IMR-90 (cell line): ENCODE measurements at places on chromosomes 6 and 20. TPM values are rescaled to one million over a fixed set of nuclear protein-coding genes. Genes with fewer than 3 reads are reported as not detected.
A peak's percentile ranks its signal among the peaks of the same experiment; 100 is the strongest.

DNA sequence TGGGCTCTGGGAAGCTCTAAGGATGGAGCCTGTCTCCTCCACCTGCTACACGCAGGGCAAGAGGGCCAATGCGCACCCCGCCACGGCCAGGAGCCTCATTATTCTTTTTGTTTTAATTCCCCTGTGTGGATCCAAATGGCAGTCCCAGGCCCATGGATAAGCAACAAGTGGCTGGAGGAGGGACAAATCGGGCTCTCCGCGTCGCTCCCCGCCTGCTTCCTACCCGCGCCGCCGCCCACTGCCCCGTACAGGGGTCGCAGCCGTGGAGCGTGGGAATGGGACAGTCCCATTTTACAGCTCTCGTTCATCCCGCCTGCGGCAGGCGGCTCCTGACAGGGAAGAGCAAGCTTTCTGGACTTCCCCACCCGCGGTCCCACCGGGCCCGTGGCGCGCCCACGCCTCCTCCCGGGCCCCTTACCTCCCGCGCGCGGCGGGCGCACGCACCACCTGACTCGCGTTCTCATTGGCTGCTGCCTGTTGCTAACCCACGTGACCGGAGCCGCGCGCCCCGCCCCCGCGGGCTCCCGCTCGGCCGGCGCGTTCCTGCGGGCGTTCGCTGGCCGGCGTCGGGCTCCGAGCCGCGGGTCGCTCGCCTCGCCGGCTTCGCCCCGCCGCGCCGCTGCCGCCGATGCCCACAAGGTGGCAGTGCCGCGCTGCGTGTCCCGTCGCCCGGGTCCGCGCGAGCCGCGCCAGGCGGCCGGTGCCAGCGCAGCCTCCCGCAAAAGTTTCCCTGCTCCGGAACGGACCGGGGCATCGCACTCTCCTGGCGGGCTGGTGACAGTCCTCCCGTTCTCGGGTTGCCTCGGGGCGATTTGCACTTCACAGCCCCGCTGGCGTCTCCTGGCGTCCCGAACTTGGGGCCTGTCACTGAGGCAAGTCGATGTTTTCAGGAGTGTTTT, 93.3 kb downstream of the CD83 start:
- DNase-seq, result peak; percentile 90
- H3K4me3 ChIP-seq, result peak overlapping the region; percentile 72
- H3K36me3 ChIP-seq, result no peaks in the 10 kb centered on the region
- H3K27me3 ChIP-seq, result no peaks in the 10 kb centered on the region
- H3K27ac ChIP-seq, result peak overlapping the region; percentile 94
- H3K4me1 ChIP-seq, result peaks cover 6% of the 10 kb centered on the region; the same call in 1 of the 2 replicates

GRCh38 chr20:22106308-22106938, 401.0 kb downstream of the PAX1 start:
- no peak for DNase-seq
- H3K27me3 ChIP-seq, result no peaks in the 10 kb centered on the region
- no peak overlapping the region for H3K4me3 ChIP-seq
- no peaks in the 10 kb centered on the region for H3K4me1 ChIP-seq
- no peak overlapping the region for H3K27ac ChIP-seq

DNA sequence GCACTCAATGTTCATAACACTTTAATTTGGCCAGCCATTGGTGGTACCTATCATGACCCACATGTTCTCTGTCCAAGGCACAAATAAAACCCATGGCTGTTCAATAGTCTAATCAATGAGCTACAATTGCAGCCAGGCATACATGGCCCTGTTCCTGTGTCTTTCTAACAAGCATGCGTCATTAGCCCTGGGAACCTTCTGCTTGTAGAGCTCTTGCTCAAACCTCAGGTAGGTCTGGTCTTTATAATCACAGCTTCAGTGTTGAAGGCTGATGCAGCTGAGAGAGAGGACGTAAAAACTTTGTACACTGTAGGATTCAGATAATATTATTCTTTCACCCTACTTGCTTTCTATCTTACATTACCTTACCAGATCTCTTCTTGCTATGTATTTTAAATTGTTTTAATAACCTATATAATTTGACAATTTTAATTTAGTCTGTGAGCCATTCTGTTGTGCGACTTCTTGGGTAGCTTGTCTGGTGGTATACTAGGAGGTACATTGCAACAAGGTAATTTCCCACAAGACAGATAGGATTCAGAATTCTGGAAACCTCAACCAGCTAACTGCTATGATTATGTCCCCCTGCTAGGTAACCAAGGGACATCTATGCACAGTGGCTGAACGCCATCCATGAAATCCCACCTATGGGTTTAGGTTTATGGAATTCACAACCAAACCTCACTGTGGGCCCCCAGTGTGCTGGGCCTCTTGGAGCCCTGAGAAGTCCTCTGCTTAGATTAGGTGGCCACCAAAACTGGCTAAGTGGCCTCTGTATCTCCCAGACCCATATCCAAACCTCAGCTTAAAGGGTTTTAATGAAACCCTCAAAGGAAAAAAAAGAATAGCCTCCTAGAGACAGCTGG, 55.4 kb upstream of the RIPOR2 start:
- no peak for DNase-seq
- no peaks in the 10 kb centered on the region for H3K36me3 ChIP-seq
- H3K27me3 ChIP-seq, result no peaks in the 10 kb centered on the region
- H3K27ac ChIP-seq, result 0 out of 2 replicates have a peak overlapping the region, but pooled peaks have one; percentile 7

- H3K4me3 ChIP-seq, result no peak overlapping the region
- H3K4me1 ChIP-seq, result no peaks in the 10 kb centered on the region
- H3K36me3 ChIP-seq, result peaks cover 4% of the 10 kb centered on the region; the same call in 1 of the 2 replicates
- no peak for DNase-seq
- no peaks in the 10 kb centered on the region for H3K27me3 ChIP-seq
Measured at GRCh38 chr20:57663241-57663640, 43.0 kb upstream of the ZBP1 start.

DNA sequence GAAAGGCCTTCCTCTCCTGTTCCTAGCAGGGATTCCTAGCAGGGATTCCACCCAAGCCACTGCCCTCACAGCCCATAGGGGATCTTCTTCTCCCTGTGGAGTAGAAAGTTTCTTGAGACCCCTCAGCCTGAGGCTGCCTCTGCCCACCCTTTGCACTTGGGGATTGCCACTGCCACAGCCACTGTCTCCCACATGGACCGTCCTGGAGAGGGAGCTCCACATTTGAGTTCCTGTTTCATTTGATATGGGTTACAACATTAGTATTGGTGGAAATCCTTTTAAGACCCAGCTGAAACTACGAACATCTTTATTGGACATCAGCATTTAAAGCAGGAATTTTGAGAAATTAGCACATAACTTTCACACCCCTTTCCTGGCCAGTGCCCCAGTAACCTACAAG, 25.6 kb downstream of the HLA-G start:
- H3K4me1 ChIP-seq, result no peaks in the 10 kb centered on the region; the same call in 1 of the 2 replicates
- H3K36me3 ChIP-seq, result no peaks in the 10 kb centered on the region
- no peak overlapping the region for H3K4me3 ChIP-seq
- peaks cover 40% of the 10 kb centered on the region for H3K27me3 ChIP-seq
- no peak for DNase-seq

GRCh38 chr20:12406978-12407377, 489.3 kb downstream of the BTBD3 start:
- H3K4me3 ChIP-seq, result no peak overlapping the region
- H3K27me3 ChIP-seq, result no peaks in the 10 kb centered on the region
- no peaks in the 10 kb centered on the region for H3K4me1 ChIP-seq
- DNase-seq, result no peak

DNA sequence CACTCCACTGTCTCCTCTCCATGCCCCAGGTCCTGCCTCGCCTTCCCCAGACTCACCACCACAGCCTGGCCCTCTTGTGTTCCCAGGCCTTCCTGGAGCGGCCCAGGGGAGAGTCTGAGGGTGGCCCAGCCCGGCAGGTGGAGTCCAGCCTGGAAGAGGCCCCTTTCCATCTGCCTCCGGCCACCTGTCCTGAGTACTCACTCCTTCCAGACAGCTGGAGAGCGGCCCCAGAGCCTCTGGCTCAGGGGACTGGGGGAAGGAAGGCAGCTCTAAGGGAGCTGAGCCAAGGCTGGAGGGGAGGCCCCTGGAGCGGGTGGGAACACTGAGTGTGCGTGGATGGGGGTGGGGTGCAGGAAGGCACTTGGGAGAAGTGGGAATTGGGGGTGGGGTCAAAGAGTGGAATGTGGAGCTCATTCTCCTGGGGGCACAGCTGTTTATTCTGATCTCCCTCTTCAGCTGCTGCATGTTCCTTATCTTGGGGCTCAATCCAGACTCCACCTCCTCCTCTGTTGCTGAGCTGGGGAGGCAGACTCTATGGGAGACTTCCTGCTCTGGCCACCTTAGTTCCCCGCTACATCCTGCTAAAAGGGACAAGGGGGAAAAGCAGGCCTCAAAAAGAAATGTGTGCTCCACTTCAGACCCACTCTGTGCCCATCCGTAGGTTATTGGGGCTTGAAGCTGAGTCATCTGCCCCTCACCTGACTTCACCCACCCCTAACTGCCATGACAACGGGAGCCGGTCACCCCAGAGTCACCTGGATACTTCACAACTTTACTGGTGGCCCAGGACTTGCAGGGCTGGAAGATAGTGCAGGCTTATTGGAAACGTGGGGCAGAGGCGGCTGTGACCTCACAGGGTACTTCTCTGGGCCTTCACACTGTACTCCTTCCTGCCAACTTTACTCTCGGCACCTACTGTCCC, 19.5 kb upstream of the TAF8 start:
- H3K27ac ChIP-seq, result no peak overlapping the region
- peaks cover 9% of the 10 kb centered on the region; the same call in 1 of the 2 replicates for H3K4me1 ChIP-seq
- H3K4me3 ChIP-seq, result no peak overlapping the region
- DNase-seq, result no peak
- H3K27me3 ChIP-seq, result no peaks in the 10 kb centered on the region

DNA sequence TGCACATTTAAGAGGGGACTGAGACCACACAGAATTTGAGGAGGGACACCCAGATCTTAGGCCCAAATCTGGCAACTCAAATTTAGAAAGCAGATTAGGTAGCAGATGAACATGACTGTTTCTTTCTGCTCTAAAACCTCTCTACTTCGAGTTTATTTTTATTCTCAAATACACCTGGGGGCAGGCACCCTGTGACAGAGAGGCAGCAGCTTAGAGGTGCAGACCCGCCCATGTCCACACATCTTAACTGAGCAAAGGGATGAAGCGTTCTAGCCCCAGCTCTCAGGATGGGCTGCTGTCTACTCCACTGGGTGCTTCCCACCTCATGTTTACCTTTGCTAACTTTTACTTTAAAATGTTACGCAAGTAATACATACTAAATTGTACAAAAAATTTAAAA, 125.0 kb downstream of the SLC23A2 start:
- DNase-seq, result no peak
- H3K27ac ChIP-seq, result no peak overlapping the region
- H3K27me3 ChIP-seq, result no peaks in the 10 kb centered on the region

DNA sequence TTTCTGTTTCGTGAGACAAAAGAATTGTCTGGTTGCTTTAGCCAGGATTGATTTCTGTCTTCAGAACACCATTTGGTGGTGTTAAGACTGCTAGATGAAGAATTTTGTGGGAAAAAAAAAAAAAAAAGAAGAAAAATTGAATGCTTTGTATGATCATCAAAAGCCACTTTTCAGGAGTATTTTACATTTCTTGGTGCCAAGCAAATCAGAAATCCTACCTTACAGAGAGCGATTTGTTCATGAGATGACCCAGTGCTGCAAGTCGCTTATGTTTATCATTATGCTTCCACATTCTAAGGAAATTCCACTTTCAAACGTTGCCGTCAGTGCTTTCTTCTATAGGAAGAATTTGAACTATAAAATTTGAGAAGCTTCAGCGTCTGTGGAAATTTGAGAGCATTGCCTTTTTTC, 228.7 kb downstream of the BCKDHB start:
- peak; percentile 28 for DNase-seq
- H3K27me3 ChIP-seq, result no peaks in the 10 kb centered on the region
- H3K4me1 ChIP-seq, result no peaks in the 10 kb centered on the region
- H3K4me3 ChIP-seq, result peak overlapping the region; percentile 46; the same call in 1 of the 2 replicates
- no peaks in the 10 kb centered on the region for H3K36me3 ChIP-seq

GRCh38 chr6:170456334-170456733, 96.8 kb downstream of the PSMB1 start:
- peaks cover 2% of the 10 kb centered on the region; the same call in 1 of the 2 replicates for H3K27me3 ChIP-seq
- DNase-seq, result no peak
- H3K4me1 ChIP-seq, result peaks cover 1% of the 10 kb centered on the region; the same call in 1 of the 2 replicates
- H3K4me3 ChIP-seq, result no peak overlapping the region
- H3K36me3 ChIP-seq, result no peaks in the 10 kb centered on the region
- H3K27ac ChIP-seq, result no peak overlapping the region

The HLA-DQB2 gene
- total RNA-seq, result not detected in 2 replicates

The PKIG gene
- total RNA-seq, result 69.4 and 78.3 TPM in 2 replicates

The C20orf173 gene
- total RNA-seq, result not detected in 2 replicates

The SRF gene
- 20.6 TPM in 2 replicates for total RNA-seq

The PANK2 gene
- 28.1 and 47.8 TPM in 2 replicates for total RNA-seq

The INSM1 gene
- not detected in 2 replicates for total RNA-seq

The OVOL2 gene
- not detected in 2 replicates for total RNA-seq
